ENCODE measurements at places on chromosomes 13 and 19.

GRCh38 chr19:8478598-8478997 lies 23.8 kb downstream of the PRAM1 start:
- no peak for DNase-seq

DNA sequence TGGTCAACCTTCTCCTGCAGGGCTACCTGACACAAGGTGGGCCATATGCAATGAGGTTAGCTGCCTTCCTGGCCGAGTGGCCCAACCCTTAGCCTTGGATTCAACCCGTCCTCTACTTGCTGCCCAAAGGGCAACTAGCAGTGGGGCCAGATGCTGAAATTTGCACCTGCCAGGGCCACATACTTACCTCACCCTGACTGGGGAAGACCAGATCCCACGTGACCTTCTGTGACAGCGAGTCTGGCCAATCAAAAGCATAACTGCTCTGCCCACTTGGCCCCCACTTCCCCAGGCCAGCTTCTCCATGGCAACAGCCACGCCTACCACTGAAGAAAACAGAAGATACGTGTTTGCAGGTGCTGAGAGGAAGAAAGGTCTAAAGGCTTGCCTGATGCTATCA lies 10.9 kb downstream of the PEG3 start:
- no peak for DNase-seq

- DNase-seq = no peak
Observed at GRCh38 chr13:38173403-38173802, 176.2 kb upstream of the UFM1 start.

- DNase-seq = peak; percentile 31
Observed at GRCh38 chr13:105202354-105202753, 1333.1 kb downstream of the EFNB2 start.

DNA sequence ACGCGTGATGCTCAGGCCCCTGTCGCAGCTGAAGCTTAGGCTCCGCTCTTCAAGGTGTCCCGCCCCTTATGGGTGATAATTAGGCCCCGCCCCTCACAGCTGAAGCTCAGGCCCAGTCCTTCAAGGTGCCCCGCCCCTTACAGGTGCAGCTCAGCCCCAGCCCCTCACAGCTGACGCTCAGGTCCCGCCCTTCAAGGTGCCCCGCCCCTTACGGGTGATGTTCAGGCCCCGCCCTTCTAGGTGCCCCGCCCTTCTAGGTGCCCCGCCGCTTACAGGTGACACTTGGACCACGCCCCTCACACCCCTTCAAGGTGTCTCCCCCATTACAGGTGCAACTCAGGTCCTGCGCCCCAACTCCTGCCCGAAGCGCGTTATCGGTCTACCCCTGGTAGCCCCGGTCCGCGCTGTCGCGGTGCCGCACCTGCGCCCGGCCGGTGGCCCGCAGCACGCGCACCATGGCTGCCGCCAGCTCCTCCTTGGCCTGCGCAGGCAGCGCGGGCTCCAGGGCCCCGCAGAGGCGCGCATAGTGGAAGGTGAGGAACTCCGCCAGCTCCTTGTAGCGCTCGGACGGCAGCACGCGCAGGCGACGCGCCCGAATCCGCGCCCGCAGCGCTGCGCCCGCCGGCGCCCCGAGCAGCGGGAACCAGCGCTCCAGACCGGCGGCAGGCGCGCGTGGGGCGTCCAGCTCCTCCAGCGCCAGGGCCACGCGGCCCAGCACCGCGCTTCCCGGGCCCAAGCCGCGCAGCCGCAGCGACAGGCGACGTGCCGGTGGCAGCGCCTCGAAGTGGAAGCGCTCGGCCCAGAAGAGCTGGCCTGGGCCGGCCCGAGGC lies 7.3 kb downstream of the RASAL3 start:
- peak; percentile 18 for DNase-seq

- peak; percentile 39 for DNase-seq
Observed at GRCh38 chr13:72463561-72463960, 263.9 kb downstream of the MZT1 start.

- DNase-seq = no peak
Observed at GRCh38 chr19:39032063-39032918, at the start of gene FBXO27. Gene FBXO27, minus strand, starts transcription at chr19:39032549. Its CDS starts 322 bp downstream, at chr19:39032227.

DNA sequence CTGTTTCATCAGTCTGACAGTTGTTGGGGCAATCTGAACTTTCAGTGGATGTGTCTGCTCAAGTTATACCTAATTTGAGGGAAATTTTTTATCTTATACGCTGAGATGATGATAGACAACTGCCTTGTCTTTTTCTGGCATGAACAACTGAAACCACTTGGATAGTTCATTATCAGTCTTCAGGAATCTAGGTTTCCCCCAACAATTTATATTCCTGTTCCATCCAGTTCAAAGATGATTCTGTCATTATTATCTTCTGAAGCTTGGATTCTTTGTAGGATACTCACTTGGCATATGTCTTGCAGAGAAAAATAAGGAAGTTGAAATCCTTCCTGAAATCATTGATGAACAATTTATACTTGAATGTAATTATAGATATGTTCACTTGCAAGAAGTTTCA lies 193.7 kb downstream of the LMO7 start:
- no peak for DNase-seq

DNA sequence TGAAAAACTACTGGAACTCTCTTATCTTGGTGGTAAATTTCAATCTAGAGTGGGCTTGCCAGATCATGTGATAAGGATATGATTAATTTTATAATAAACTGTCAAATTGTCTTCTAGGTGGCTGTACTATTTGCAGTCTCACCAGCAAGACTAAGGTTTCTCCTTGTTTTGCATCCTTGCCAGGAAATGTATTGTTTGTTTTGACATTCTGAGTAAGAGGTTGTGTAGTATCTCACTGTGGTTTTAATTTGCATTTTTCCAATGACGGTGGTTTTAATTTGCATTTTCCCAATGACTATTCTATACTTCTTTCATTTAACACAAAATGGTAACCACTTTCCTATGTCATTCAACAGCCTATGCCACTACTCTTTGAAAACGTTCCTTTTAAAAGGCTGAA lies 2.0 kb downstream of the CAB39L start:
- no peak for DNase-seq

GRCh38 chr13:34108410-34108809 lies 290.5 kb downstream of the RFC3 start:
- no peak for DNase-seq

DNA sequence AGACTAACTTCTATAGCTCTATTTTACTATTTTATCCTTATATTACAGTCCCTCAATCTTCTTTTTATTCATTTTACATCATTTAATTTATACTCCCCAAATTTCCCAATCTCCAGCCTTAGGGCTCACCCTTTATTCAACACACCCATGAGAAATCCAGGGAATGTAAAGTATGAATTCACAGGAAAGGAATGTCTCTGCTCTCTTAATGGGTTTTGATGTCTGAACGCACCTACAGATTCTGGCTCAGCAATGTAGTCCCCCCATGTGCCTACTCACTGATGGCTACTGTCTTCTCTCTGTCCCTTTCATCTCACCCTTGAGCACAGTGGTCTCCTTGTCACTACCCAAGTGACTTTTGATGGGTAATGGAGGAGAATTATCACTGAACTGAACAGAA lies 32.8 kb downstream of the TNFSF13B start:
- DNase-seq = no peak

- DNase-seq = no peak
Observed at GRCh38 chr13:114285166-114285808, 3.9 kb downstream of the UPF3A start.

GRCh38 chr13:113650275-113650674 lies 7.7 kb downstream of the ATP4B start:
- DNase-seq = no peak

GRCh38 chr19:3505598-3506383 lies at the start of gene FZR1:
Gene FZR1, plus strand, starts transcription at chr19:3506311. Its CDS starts 16,679 bp downstream, at chr19:3522990.
- peak; percentile 99 for DNase-seq

DNA sequence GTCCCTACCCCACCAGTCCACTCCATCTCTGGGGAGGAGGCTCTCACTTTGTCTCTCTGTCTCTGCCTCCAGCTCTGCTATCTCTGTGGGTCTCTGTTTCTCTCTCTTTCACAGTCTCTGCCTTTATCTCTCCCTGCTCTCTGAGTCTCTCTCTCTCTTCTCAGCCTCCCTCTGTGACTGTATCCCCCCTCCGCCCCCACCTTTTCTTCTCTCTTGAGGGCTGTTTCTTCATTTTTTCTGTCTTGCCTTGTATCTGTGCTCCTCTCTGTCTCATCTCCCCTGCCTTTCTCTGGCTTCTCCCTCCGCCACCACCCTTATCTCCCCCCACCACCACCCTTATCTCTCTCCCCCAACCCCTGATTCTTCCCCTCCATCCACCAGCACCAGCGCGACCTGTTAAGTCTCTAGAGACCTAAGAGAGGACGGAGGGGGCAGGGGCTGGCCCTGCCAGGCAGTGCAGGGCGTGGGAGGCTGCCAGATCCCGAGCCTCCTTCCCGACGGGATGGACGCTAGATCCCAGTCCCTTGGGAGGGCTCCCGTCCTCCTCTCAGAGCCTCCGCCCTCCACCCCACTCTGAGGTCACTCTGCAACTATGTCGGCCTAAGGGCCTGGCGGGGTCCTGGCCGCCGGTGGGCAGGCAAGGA lies 1.0 kb downstream of the AXL start:
- DNase-seq = no peak

- DNase-seq = no peak
Observed at GRCh38 chr19:3065675-3066357, 3.5 kb upstream of the TLE5 start.

DNA sequence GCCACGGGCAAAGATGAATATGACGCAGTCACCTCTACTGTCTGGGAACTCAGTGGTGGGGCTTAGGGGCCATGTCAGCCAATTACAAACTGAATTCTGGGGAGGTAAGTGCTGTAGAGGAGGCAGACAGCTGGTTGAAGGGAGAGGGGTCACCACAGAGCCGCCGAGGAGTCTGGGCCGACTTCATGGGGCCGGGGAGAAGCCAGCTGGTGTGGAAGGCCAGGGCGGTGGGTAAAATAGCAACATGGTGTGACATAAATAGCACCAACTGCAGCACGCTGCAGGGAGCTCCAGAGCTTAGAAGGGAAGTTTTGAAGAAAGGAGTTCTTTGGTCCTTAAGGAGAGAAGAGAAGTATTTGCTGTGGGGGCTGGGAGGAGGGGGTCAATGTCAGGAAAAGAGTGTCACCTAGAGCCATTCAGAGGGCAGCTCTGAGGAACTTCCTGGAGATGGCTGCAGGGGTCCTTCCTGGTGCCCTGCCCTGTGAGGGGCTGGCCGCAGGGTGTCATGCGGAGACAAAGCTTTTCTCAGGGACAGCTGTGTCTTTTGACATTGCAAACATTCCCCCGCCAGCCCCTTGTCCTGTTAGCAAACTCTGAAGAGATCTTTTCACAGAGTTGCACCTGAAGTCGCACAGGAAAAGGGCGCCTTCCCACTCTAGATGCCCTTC lies 6.4 kb downstream of the METTL21C start:
- no peak for DNase-seq

DNA sequence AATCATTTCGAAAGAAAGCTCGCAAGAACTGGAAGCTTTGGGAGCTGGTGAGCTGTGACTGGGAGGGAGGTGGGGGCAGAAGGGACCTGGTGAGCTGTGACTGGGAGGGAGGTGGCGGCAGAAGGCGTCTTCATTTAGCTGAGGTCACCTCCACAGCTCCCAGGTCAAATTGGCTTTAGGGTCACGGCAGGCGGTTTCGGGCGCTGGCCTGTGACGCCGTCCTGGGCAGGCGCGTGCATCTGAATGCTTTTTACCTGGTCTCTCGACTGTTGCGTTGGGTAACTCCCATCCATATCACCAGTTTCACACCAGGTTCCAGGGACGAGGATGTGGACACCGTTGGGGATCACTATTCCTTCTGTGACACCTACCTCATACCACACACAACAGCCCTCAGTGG lies 29.2 kb downstream of the C2CD4C start:
- DNase-seq = no peak

GRCh38 chr13:87078947-87079795 lies 592.0 kb upstream of the SLITRK5 start:
- DNase-seq = no peak

- DNase-seq = no peak
Observed at GRCh38 chr19:33691736-33692135, 70.0 kb downstream of the CHST8 start.

- DNase-seq = no peak
Observed at GRCh38 chr13:99288089-99288488, 19.1 kb downstream of the GPR183 start.

- DNase-seq = no peak
Observed at GRCh38 chr19:1041835-1042685, 2.2 kb downstream of the ABCA7 start.

DNA sequence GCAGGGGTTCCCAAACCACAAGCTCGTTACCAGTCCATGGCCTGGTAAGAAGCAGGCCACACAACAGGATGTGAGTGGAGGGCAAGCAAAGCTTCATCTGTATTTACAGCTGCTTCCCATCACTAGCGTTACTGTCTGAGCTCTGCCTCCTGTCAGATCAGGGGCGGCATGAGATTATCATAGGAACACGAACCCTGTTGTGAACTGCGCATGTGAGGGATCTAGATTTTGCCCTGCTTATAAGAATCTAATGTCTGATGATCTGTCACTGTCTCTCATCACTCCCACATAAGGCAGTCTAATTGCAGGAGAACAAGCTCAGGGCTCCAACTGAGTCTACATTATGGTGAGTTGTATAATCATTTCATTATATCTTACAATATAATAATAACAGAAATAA lies 677.4 kb upstream of the SLITRK6 start:
- no peak for DNase-seq

GRCh38 chr19:1080360-1081161 lies 13.6 kb downstream of the ARHGAP45 start:
- no peak for DNase-seq

DNA sequence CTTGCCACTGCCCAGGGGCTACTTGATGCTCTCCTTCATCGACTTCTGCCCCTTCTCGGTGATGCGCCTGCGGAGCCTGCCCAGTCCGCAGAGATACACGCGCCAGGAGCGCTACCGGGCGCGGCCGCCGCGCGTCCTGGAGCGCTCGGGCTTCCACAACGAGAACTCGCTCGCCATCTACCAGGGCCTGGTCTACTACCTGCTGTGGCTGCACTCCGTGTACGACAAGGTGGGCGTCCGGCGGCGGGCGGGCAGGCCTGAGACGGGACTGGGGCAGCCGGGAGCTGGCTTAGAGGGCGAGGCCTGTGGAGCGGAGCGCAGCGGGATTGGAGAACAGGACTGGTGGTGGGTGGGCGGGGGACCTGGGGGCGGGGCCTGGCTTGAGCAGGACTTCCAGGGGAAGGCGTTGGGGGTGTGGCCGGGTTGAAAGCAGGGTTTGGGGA lies 12.7 kb upstream of the PSMD8 start:
- DNase-seq = peak; percentile 89
